Stimulated activated CD4-positive, alpha-beta T cell treated with anti-CD3 and anti-CD28 coated beads, Interleukin-4, amount 100 ng/mL, for 1 hour (primary cell): ENCODE measurements at places on chromosomes 6 and 20.

GRCh38 chr6:33759887-33760629, 13.4 kb upstream of the IP6K3 start:
- no peak for DNase-seq

- DNase-seq = no peak
Observed at GRCh38 chr6:137358273-137358672, 135.9 kb downstream of the OLIG3 start.

DNA sequence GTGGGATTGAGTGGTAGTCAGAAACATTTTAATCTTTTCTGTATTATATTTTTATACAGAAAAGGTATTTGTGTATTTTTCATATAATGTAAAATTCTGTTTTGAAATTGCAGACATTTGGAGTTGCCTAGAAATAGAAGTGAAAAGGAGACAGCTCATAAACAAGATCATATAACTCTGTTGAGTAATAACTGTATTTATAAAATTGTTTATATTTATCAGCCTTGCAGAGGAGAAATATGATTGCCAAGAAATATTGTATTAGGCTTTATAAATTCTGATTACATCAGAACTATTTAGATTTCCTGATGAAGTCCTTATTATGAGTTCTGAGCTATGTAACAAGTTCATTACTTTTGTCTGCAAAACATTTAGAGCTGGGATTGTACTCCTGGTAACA, 55.3 kb downstream of the RIPOR2 start:
- DNase-seq = no peak

DNA sequence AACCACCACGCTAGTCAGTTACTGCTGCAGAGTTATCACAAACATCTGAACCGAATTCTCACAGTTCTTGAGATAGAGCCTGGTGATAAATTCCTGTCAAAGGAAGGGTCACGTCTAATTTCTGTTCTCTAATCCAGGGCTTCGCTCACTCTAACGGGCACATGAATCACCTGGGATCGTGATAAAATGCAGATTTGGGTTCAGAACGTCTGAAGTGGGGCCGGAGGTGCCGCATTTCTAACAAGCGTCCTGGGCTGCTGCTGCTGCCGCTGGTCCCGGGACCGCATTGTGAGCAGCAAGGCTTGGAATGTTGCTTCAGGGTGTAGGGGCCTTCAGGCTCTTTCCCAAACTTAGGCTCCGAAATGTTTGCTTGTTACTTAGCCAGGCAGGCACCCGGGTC, 264.1 kb downstream of the CDC5L start:
- no peak for DNase-seq

GRCh38 chr6:170504479-170504878, 48.6 kb downstream of the PSMB1 start:
- DNase-seq = no peak
